NCI-H1694 treated with DMSO at 0.1 percent for 48 hours (cell line): ENCODE measurements at places on chromosomes 3 and 15.

- DNase-seq = no peak
Observed at GRCh38 chr3:14284694-14285547, 106.3 kb downstream of the LSM3 start.

GRCh38 chr3:117485841-117486240 is 776.3 kb downstream of the TUSC7 start:
- no peak for DNase-seq

GRCh38 chr15:26842391-26842790 is 24.5 kb upstream of the GABRA5 start:
- DNase-seq = no peak

GRCh38 chr3:187265461-187265955 is 26.0 kb downstream of the MASP1 start:
- DNase-seq = no peak

- DNase-seq = peak; percentile 23
Observed at GRCh38 chr3:78974181-78974790, 793.5 kb downstream of the ROBO1 start.

DNA sequence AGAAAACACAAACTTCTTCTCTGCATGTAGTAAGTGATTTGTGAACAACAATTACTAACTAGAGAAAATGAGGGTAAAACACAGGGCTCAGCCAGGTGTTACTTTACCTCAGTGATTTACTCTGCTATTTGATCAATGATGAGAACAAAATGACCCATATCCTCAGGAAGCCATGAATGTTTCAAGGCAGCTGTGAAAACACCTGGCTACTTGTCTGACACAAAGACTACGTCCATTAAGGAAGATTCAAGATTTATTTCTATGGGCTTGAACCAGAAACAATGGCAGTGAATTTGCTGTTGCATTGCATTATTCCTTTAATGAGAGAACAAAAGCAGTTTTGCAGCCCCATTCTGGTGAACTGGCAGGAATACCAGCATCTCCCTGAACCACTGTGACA is 374.6 kb upstream of the ARL6 start:
- no peak for DNase-seq

- no peak for DNase-seq
Observed at GRCh38 chr3:1532935-1533606, 440.2 kb downstream of the CNTN6 start.

DNA sequence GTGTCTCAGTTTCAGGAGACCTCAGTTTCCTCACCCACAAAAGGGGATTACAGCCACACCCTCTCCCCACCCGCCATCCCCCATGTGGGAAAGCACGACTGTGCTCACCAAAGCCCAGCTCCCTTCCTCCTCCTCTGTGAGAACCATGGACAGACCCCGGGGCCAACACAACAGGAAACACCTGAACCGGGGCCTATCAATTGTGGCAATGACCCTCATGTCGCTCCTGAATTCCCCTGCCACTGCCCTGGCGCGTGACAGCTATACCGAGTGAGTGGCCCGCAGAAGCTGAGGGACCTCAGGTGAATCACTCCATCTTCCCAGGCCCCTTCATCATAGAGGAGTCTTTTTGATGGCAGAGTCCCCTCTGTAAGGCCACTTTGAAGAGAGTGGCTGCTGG is 28.6 kb downstream of the PLEKHO2 start:
- no peak for DNase-seq

- no peak for DNase-seq
Observed at GRCh38 chr3:130682131-130682530, 64.5 kb downstream of the PIK3R4 start.

DNA sequence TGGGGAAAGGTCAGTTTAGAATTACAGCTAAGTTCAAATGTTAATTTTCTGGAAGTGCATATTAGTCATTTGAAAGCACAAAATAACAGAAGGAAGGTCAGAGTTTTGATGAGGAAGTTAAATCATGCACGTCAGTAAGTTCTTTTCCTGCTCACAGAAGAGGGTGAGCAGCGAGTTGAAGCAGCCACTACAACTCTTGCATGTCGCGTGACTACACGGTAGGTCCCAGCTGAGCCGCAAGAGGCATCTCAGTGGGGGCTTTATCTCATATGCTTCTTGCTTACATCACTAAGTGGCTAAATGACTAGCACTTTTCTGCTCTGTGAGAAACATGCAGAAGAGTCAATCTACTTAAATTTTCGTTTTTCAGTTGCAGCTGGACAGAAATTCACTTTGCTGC is 21.3 kb upstream of the SEC62 start:
- DNase-seq = no peak

DNA sequence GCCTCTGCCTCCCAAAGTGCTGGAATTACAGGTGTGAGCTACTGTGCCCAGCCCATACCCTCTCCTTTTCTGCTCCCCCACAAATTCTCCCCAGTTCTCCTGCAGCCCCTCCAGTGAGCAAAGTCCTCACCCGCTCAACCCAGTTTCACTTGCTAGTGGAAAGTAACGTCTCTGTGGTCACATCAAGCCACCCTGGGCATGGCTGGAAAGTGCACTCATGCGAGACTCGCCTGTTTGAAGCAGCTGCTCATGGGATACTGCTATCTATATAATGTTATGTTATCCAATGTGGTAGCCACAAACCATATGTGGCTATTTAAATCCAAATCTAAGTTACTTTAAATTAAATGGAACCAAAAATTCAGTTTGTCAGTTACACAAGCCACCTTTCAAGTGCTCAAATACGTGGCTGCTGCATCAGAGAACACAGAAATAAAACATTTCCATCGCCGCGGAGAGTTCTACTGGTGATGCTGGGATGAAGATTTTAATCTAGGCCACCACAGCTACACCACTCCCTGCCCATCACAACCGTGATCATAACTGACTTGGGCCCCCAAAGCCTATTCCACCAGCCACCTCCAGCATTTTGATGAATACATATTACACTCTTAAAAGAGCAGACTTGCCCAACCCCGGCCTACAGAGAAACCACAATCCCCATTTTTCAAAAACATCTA is 119.4 kb downstream of the LIPC start:
- DNase-seq = no peak

DNA sequence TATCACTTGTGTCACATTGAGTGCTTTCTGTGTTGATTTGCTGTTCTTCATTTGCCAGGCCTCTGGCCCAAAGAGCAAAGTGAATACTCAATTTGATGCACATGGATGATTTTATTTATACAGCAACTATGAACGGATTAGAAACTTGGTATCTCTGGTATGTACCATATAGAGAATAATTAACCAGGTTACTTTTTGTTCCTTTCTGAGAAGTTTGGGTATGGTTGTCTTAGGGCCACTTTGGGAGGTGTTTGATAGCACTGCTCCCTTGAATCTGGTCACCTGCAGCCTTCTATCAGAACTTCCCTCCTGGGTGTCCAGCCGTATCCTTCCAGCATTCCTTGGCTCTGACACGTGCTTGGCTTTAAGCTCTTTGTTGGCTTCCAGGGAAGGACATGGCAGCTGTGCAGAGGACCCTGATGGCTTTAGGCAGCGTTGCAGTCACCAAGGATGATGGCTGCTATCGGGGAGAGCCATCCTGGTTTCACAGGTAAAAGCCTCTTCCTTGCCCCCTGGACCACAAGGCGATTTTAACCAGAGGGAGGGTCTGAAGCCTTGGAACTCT is 12.7 kb downstream of the TAGLN3 start:
- no peak for DNase-seq

DNA sequence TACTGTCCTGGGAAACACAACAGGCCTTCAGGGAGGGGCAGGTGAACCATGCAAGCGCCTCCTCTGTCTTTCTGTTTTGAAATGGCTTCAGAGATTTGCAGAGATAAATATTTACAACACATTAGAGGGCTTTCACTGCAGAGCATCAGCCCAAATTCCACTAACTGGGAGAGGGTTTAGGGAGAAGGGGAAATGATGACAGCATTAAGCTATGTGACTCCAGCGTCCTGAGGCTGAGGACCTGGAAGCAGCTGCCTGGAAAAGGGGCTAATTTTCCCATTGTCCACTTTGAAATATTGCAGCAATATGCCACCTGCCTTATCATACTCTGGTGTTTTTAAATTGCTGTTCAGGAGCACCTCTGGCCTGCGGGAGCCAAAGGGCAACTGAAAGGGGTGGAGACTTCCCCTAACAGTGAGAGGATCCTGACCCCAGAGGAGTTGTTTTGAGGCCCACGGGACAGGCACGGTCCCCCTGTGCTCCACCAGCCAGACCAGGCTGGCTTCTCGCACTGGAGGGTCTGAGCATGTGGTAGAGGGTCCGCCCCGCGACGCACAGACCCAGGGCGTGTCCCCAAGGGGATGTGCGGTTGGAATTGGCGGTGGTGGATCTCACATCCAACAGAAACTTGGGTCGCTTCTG is 110.6 kb downstream of the XXYLT1 start:
- no peak for DNase-seq

DNA sequence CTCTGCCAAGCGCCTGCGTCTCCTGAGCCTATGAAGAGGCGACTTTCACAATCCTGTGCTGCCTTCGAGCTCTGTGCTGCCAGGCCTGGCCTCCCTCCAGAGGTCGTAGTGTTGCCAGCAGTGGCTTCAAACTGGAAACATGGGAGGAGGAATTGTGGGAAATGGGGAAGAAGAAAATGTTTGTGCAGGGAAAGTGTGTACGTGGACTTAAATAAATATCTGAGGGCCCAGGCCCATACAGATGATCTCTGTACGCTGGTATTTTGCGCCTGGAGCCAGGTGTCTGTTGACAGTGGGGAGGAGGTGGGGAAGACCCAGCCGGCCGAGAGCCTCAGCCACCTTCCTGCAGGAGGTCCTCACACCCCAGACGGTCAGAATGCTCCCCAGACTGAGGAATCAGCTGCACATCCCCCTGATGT is 44.6 kb downstream of the ZBTB38 start:
- no peak for DNase-seq

DNA sequence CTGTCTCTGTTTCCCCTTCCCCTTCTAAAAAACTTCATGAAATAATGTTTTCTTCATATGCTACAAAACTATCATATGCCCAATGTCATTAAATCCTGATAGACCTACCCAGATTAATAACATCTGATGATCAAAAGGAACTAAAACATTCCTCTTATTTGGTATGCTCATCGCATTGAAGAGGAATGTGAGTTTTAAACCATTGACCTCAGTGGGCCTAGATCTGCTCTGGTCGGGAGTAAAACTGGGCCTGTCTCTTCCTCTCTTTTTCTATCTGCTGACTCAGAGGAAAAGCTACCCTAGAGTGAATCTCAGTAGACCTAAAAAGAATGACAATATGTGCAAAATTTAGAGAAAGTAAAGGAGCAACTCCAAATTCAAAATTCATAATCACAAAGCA is 275.8 kb downstream of the SATB1 start:
- no peak for DNase-seq

DNA sequence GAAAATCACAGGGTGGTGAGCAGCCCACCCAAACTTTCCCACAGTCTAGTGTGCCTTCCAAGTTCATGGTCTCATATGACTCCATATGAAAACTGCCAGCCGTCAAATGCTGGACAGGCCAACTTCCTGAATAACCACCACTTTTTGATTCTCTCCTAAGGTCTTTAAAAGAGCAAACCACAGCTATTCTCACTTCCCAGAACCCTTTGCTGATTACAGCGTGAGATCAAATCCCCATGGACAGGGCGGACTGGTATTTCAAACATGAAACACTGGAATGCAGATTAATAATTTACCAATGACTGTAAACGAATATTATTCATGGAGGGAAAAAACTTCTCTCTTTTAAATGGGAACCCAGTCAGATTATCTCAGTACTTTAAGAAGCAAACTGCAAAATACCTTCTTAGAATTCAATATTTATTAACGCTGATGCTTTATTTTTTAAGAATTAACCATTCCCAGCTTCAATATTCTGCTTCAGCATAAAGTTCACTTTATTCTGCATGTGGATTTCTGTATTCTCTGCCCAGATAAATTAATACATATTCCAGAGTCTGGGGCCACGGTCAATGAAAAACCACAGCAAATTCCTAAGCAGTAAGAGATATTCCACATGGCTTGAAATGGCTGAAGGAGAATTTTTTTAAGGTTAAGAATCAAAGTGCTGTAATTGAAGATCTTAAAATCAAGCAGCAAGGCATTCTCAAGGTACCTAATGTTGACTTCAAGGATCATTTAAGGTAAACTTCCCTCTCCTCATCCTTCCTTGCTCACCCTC is 42.9 kb downstream of the MYO1E start:
- DNase-seq = no peak

DNA sequence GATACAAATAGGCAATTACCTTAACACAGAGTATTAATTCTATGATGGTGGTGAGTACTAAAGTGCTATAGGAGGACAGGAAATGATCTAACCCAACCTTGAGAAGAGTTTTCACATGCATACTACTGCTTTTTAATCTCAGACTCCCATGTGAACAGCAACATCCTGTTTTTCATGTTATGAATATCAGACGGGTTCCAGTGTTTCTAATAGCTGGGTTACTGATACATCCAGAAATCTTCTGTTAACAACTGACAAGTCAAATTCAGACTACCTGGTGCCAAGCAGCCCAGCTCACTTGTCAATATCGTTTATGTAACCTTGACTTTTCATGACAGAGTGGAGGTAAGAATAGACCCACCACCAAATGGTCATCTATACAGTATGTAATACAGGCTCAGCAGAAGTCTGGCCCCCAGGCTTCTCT is 220.2 kb upstream of the COL8A1 start:
- DNase-seq = no peak

- no peak for DNase-seq
Observed at GRCh38 chr15:45970542-45970941, 335.7 kb downstream of the SQOR start.

GRCh38 chr3:172107403-172107802 is 68.0 kb downstream of the FNDC3B start:
- DNase-seq = no peak

- DNase-seq = no peak
Observed at GRCh38 chr3:11389386-11390268, 117.4 kb downstream of the ATG7 start.

DNA sequence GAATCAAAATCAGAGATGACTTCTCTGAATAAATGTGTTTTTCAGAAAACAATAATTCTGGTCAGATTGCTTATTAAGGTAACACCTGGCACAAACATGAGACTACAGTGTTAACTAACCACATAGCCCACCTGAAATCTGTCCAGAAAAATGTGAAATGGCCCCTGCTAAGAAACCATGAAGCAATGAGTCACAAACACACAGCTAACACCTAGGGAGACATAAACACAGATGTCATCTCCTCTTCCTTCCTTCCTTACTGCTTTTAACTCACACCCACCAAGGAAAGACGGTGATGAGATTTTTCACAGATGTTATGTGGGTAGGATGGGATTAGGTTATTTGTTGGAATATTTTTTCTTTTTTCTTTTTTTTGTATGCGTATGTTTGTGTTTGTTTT is 315.0 kb upstream of the STAC start:
- DNase-seq = no peak

- no peak for DNase-seq
Observed at GRCh38 chr3:194072097-194072428, 63.9 kb upstream of the HES1 start.
